Endothelial cell (in vitro differentiated cells): ENCODE measurements at places on chromosomes 2 and 18. TPM values are rescaled to one million over a fixed set of nuclear protein-coding genes. Genes with fewer than 3 reads are reported as not detected.

BUB1 gene
- 12.5 TPM for total RNA-seq

DNA sequence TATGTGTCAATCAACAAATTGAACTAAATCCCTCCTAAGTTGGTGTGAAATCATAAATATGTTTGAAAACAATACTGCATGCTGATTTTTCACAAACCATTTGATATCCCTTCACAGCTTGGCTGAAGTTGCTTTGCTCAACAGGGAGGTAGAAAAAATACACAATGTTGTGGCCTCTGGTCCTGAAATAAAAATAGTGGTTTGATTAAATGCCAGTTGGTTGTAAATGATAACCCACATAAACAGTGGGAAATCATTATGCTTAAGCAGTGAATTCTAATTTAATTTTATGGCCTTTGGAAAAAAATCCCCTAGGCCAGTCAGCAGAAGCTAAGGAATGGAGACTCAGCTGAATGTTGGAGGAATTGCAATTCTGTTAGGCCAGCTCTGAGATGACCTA is 359.4 kb upstream of the CWC22 start:
- no peak for DNase-seq
- peaks cover 2% of the 10 kb centered on the region for H3K27me3 ChIP-seq
- no peaks in the 10 kb centered on the region for H3K4me1 ChIP-seq
- H3K27ac ChIP-seq = no peak overlapping the region
- no peaks in the 10 kb centered on the region for H3K36me3 ChIP-seq

GRCh38 chr18:78996741-78997490 is 17.3 kb downstream of the SALL3 start:
- no peak overlapping the region for H3K27ac ChIP-seq
- H3K4me1 ChIP-seq = no peaks in the 10 kb centered on the region
- H3K36me3 ChIP-seq = peaks cover 3% of the 10 kb centered on the region
- peaks cover 11% of the 10 kb centered on the region for H3K27me3 ChIP-seq
- DNase-seq = no peak

GRCh38 chr2:113898081-113898480 is 8.2 kb downstream of the ACTR3 start:
- no peak overlapping the region for H3K27ac ChIP-seq
- DNase-seq = no peak
- H3K27me3 ChIP-seq = no peaks in the 10 kb centered on the region
- H3K4me1 ChIP-seq = peaks cover 56% of the 10 kb centered on the region
- H3K36me3 ChIP-seq = peaks cover under 1% of the 10 kb centered on the region

- no peaks in the 10 kb centered on the region for H3K4me1 ChIP-seq
- no peak overlapping the region for H3K4me3 ChIP-seq
- H3K27me3 ChIP-seq = peaks cover 7% of the 10 kb centered on the region
- H3K36me3 ChIP-seq = no peaks in the 10 kb centered on the region
- no peak overlapping the region for H3K27ac ChIP-seq
These were observed 344.3 kb downstream of the EIPR1 start for GRCh38 chr2:3033315-3033714.

PDE11A gene
- 1.7 TPM for total RNA-seq

DNA sequence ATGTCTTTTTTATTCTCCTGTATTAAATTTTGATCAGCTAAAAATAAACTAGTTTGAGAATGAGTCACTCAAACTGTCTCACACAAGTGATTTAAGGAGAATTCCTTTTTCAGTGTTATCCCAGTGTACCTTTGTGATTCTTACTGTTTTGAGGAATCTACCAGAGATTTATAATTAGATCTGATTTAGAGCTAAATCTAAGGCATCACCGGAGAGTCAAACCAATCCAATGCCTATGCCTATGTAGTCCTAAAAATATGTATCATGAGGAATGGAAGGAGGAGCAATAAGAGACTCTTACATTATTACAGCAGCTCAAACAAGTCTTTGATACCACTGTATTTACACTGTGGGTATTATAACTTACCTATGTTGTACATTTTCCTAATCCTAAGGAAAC is 63.4 kb upstream of the CYP20A1 start:
- no peak for DNase-seq
- no peak overlapping the region for H3K27ac ChIP-seq
- peaks cover 2% of the 10 kb centered on the region for H3K27me3 ChIP-seq
- H3K4me1 ChIP-seq = no peaks in the 10 kb centered on the region

RTP5 gene
- not detected for total RNA-seq

- H3K27me3 ChIP-seq = peaks cover 2% of the 10 kb centered on the region
- H3K36me3 ChIP-seq = no peaks in the 10 kb centered on the region
- no peak overlapping the region for H3K27ac ChIP-seq
- no peak for DNase-seq
- H3K4me1 ChIP-seq = no peaks in the 10 kb centered on the region
These were observed 664.4 kb upstream of the SLC8A1 start for GRCh38 chr2:41116106-41116797.

CCDC68 gene
- 0.87 TPM for total RNA-seq

DOCK10 gene
- 7.6 TPM for total RNA-seq

DNA sequence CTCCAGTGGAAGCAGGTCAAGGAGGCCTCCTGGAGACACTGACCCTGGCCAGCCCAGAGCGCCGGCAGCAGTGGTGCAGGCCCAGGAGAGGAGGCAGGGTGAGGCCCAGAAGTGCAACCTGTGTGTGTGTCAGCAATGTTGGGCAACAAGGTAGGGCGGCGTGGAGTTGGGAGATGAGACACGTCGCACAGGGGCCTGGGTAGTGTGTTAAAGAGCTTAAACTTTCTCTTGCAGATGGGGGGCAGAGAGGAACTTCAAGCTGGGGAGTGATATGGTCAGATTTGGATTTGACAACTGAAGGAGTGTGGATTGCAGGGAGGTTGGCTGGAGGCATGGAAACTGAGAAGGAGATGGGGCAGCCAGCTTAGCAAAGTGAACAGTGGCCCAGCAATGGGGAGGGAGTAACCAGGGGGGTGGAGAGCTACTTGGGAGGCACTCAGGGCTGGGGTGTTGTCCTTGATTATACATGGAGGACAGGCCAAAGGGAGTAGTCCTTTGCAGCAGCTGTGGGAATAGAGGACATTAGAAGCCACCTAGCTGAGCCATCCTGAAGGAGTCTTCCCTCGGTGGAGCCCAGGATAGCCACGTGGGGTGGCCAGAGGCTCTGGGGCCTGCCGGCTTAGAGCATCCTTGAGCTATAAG is 278.6 kb upstream of the HS6ST1 start:
- no peak overlapping the region for H3K27ac ChIP-seq
- H3K36me3 ChIP-seq = no peaks in the 10 kb centered on the region
- no peak for DNase-seq
- H3K27me3 ChIP-seq = peaks cover 2% of the 10 kb centered on the region

FBXO15 gene
- total RNA-seq = 5.4 TPM

LYG2 gene
- total RNA-seq = 1.7 TPM

GRCh38 chr2:216911008-216911407 is 51.1 kb upstream of the TNP1 start:
- H3K27me3 ChIP-seq = no peaks in the 10 kb centered on the region
- H3K4me1 ChIP-seq = no peaks in the 10 kb centered on the region
- H3K27ac ChIP-seq = no peak overlapping the region
- no peak for DNase-seq

- DNase-seq = no peak
- peak overlapping the region; percentile 81 for H3K27ac ChIP-seq
- H3K4me1 ChIP-seq = peaks cover 19% of the 10 kb centered on the region
- no peak overlapping the region for H3K4me3 ChIP-seq
These were observed 3.5 kb downstream of the CNDP2 start for GRCh38 chr18:74499633-74500032.

DNA sequence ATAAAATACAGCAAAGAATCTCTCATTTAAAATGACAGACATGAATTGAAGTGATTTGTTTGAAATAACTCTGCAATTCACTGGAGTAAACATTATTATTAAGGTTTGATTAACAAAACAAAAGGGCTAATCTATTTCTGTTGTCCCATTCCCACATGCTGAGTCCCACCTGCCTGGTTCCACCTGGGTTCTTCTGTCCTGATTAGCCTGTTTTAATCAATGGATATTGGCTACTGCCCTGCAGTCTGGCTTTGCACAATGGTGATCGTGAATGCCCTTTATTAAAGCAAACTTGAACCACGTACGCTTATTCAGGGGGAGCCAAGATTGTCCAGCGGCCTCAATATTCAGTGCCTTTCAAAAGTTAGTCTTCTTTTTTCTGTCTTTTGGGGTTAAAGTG is 72.8 kb upstream of the CDH19 start:
- no peak overlapping the region for H3K4me3 ChIP-seq
- DNase-seq = no peak
- no peak overlapping the region for H3K27ac ChIP-seq
- H3K4me1 ChIP-seq = peaks cover 18% of the 10 kb centered on the region
- H3K36me3 ChIP-seq = no peaks in the 10 kb centered on the region

DNA sequence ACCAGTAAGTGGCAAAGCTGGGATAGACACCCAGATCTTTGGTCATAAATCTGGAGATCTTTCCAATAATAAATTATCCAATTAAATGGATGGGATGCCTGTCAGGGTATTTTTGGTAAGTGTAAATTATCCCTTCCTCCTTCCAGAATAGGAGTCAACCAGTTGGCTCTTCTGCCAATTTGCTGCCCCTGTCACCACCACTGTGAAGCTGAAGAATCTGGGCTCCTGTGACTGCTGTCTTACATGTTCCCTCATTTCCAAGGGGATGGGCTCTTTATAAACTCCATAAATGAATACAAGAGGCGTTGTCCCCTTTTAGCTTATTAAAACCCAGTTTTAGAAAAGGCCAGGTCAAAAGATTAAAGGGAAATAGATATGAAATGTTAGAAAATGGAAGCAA is 17.8 kb upstream of the BMP10 start:
- no peak overlapping the region for H3K27ac ChIP-seq
- H3K4me3 ChIP-seq = no peak overlapping the region
- no peaks in the 10 kb centered on the region for H3K4me1 ChIP-seq
- no peaks in the 10 kb centered on the region for H3K27me3 ChIP-seq
